ENCODE measurements at places on chromosomes 11 and 22.

DNA sequence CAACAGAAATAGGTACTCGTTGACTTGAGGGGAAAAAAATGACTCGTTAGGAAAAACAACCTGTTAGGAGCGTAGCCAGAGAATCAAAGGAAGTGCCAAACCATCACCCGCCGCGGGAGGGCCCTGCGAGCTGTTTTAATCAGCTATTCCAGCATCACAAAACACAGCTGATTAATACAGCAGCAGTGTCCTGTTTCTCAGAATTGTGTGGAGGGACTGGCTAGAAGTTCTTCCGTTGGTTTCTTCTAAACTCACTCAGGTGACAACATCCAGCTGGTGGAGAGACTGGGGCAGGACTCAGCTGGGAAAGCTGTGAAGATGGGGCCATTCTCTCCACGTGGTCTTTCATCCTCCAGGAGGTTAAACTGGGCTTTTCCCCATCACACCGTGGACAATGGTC lies 28.0 kb downstream of the HSPA8 start:
- DNase-seq, result no peak

DNA sequence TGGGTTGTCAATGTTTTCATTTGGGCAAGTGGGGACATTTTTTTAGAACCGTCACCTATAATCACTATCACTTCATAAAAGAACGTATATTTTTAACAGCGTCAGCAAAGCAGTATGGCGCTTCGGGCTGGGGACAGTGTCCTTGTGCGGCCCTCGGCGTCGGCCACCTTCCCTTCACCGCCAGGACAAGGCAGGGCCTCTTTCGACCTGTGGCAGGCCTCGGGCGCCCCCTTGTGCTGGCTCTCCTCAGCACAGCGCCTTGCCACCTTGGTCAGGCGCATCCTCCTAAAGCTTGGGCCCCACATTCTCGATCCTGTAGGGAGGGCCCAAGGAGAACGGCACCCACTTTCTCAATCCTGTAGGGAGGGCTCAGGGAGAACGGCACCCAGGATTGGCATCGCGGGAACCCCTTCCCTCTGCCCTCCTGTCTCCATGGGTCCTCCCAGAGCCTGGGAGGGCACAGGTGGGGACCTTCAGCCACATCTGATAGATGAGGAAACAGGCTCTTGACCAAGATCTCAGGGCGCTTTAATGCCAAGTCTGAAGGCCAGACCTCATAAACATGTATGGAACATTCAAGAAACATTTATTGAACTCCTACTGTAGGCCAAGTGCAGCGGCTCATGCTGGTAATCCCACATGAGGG lies 11.5 kb upstream of the FADD start:
- peak; percentile 6 for DNase-seq

DNA sequence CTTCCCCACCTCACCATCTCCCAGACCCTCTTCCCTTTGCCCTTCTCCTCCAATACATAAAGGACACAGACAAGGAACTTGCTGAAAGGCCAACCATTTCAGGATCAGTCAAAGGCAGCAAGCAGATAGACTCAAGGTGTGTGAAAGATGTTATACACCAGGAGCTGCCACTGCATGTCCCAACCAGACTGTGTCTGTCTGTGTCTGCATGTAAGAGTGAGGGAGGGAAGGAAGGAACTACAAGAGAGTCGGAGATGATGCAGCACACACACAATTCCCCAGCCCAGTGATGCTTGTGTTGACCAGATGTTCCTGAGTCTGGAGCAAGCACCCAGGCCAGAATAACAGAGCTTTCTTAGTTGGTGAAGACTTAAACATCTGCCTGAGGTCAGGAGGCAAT lies 58.2 kb downstream of the TIMP3 start:
- DNase-seq, result no peak

- DNase-seq, result no peak
Measured at GRCh38 chr11:122098261-122098980, 17.6 kb downstream of the BLID start.

DNA sequence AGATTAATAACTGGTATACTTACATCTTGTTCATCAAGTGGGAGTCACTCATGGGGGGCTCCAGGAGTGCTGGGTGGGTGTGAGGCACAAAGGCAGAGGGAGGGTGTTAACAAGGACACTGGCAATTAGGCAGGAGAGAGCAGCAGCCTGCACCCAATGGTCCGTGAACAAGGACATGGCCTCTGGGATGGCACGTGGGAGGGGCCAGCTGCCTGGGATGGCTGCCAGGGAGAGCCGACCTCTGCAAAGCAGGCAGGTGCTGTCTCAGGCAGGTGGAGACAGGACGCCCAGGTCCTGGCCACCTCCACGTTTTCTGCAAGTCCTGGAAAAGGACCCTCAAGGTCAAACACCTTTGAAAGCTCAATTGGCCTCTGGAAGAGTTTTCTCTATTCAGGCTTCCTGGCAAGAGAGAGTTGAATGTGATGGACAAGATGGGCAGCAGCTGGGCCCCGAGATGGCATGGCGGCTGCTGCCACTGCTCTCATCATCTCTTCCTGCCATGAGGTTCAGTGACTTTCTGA lies 257.1 kb downstream of the BUD13 start:
- no peak for DNase-seq

GRCh38 chr22:48088926-48089536 lies 1326.6 kb downstream of the TBC1D22A start:
- DNase-seq, result no peak

DNA sequence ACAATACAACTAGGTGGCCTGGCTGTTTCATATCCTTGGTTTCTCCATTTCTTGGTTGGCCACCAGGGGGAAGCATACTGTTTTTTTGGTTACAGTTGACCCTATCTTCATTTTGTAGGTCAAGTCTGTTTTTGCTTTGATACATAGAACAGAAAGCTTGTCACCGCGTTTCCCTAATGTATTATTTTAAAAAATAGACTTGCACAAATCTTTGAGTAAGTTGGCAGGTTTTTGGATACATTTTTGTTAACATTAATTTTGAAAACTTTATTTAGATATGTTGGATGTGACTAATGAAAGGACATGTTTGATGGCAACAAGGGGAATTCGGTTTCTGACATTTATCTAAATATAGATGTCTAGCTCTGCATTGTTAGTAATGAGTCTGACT lies 3.0 kb downstream of the NCR3LG1 start:
- DNase-seq, result peak; percentile 47

DNA sequence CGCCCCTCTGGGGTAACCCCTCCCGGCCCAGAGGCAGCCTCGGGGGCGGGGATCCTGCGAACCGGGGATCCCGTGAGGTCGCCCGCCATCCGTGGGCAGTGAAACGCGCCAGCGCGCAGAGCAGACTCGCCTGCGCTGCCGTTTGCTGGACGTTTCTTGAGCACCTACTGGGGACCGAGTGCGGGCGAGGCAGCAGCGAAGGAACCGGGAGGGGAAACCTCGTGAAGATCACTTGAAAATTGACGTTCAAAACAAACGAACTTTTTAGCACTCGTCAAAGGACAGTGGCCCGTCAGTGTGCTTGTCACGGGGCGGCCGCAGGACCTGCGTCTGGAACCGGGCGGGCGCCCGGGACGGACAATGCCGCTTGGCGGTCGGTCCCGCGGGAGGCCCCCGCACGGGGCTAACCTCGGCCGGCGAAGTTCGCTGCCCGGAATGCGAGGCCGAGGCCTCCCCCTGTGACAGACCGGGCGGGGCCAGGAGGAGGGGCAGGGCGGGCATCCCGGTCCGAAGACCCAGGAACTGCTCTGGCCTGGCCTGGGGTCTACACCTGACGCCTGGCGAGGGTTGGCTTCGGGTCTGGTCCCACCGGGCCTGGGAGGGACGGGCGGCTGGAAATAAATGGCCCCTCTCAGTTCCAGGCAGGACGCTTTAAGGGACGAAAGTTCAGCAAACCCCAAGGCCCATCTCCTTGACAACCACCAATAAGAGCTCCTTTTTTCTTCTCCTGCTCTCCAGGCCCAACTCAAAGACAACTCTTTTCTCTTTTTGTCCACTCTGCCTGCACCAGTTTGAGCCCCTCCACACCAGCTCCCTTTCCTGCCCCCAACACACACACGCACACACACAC lies 723 bp upstream of the SCUBE1 start:
- DNase-seq, result no peak

DNA sequence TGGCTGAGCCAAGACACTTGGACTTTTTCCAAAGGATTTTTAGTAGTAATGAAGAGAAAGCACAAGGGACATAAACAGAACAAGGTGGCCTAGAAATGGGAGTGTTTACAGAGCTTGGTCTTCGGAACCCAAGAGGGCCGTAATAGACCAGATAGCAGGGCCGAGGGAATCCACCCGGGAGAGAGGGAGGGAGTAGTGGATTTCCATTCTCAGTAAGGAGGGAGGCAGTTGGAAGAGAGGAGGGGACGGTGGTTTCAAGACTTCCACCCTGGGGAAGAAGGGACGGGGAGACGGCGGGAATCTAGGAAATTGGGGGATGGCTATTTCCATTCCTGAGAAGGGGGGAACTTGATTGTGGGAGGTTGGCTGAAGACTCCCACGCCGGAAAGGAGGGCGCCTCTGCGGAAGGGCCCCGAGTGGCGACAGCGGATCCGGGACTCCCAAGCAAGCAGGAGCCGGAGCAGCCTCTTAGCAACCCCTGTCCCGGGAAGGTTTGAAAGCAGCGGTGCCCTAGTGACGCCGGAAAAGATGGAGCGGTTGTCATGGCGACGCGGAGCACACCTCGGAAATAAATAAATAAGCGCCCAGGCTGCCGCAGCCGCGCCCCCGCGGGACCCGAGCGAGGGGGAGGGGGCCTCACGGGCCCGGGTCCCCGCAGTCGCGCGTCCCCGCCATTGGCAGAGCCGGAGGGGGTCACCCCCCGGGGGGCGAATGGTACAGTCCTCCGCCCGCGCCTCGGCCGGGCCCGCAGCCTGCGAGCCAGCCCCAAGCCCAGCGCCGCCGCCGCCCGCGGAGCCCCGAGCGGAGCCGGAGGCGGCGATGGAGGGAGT lies 31.6 kb downstream of the EIF3F start:
- DNase-seq, result peak; percentile 34

DNA sequence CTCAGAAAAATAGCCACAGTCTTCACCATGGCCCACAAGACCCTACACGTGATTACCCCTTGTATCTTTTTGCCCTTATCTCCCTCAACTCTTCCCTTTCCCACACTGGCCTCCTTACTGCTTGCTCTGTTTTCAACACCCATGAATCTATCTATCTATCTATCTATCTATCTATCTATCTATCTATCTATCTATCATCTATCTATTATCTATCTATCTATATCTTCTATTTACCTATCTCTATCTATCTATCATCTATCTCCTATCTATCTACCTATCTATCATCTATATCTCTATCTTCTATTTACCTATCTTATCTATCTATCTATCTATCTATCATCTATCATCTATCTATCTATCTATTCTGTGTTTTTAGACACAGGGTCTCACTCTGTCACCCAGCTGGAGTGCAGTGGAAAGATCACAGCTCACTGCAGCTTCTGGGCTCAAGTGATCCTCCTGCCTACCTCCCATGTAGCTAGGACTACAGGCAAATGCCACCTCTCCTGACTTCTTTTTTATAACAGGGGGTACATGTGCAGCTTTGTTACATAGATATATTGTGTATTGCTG lies 54.2 kb downstream of the CNTF start:
- DNase-seq, result no peak

- no peak for DNase-seq
Measured at GRCh38 chr22:26435327-26436093, 6.5 kb downstream of the ASPHD2 start.

DNA sequence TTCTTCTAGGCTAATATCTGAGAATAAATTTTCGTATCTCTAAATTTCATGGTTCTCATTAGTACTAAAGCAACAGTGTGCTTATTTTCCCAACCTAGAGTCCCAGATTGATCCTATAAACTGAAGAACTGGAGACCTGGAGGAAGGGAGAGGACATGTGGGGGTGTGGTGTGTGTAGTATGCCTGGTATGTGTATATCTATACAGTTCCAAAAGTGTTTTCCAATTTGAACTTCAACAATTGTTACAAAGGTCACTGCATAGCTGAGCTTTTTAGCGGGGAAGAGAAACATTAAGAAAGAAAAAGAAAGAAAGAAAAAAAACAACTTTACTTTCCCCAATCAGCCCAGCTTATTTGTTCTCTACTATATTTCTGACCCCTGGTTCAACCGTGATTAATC lies 152.1 kb downstream of the SOX6 start:
- no peak for DNase-seq

- no peak for DNase-seq
Measured at GRCh38 chr22:32629573-32629957, 155.0 kb downstream of the FBXO7 start.

DNA sequence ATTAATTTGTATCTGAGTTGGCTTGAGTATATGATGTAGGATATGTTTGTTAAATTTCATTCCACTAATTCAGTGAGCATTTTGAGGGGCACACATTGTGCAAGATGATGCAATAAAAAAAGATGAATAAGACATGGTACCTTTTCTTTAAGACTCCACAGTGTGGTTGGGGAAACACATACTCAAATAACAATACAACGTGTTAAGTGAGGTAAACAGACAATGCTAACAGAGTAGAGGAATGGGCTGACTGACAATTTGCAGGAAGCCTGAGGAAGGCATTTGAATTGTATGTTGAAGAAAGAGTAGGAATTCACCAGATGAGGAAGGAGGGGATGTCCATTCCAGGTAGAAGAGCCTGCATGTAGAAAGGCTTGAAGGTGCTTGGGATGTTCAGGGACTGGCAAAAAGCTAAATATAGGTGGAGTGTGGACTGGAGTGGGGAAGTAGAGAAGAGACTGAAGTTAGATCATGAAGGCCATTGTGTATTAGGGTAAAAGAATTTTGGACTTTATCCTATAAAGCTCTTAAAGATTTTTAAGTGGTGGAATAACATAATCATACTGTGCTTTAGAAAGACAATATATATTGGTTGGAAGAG lies 6.8 kb downstream of the RNF169 start:
- no peak for DNase-seq

DNA sequence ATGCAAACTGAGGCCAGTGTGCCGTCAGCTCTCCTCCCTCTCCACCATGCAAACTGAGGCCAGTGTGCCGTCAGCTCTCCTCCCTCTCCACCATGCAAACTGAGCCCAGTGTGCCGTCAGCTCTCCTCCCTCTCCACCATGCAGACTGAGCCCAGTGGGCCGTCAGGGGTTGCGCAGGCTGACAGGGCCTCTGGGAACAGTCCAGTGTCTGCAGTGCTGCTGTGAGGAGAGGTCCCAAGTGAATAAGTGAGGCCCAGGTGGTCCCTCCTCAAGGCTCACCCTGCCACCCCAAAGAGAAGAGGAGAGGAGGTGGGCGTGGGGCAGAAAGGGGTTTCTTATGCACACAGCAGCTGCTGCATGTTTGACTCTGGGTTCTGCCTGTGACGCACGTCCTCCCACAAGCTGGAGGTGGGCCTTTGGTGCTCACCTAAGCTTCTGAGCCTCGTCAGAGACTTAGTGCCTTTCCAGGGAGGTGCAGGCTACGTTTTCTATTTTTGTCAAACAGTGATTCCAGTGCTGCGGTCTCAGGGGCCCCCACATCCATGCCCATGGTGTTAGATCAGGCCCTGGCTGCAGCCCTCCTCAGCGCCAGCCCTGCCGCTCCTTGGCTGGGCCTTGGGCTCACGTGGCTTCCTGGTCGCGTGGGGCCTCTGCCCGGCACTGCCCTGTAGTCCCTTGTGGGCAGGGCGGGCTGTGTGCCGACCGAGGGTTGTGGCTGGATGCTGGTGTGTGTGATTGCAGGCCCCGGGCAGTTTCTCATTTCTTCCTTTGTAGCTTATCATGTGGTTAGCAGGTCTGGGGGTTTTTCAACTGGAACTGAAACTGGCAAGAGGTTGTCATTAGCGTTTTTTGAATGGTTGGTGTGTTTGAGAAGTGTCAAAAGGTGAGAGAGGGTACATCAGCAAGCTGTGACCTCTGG lies 7.1 kb downstream of the TPCN2 start:
- DNase-seq, result no peak

GRCh38 chr22:48299801-48300200 lies 1527.9 kb downstream of the BRD1 start:
- no peak for DNase-seq

- DNase-seq, result no peak
Measured at GRCh38 chr11:64605244-64605560, 14.2 kb downstream of the SLC22A12 start.

GRCh38 chr22:27988704-27989103 lies 69.6 kb upstream of the PITPNB start:
- DNase-seq, result no peak
